ENCODE measurements at places on chromosomes 6 and 20.

DNA sequence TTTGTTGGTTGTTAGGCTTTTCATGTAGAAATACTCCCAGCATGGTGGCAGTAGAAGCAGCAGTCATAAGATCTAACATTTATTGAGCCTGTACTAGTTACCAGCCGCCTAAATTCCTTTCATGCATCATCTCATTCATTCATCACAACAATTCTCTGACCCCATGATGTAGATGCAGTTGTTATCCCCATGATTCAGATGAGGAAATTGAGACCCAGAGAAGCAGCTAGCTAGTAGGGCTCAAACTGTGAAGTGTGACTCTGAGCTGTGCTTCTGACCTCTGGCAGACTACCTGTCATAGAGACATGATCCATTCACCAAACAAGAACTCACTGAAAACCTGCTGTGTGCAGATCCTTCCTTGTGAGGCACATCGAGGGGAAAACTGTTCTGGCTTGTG lies 16.9 kb downstream of the RREB1 start:
- no peak for DNase-seq

DNA sequence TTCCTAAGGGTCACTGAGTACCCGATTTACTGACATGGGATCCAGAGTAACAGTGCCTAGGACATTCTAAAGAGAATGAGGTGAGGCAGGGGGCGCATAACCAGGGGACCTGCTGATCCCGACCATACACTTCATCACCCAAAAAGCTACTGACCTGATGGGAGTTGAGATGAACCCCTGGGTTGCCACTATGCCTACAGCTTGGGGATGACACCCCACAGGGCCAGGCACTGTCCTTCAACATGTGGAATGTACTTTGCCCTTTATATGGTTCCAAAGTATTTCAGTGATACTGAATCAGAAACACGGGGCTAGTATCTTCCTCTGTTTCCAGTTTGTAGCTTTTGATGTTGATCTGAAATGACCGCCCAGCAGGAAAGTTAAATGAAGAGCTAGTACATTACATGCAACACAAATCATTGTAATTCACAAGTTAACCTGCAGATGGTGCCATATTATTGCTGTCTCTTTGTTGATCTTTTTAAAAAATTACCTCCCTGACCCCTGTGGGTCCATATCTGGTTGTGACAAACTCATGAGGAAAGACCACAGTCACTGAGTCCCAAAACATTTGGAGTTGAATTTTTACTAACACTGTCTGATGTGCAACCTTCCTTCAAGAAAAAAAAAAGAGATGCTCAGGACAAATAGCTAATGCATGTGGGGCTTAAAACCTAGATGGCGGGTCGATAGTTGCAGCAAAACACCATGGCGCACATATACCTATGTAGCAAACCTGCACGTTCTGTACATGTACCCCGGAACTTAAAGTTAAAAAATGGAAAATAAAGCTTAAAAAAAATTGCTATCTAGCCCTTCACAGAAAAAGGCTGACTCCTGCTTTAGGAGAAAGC lies 42.7 kb upstream of the GCNT2 start:
- DNase-seq, result peak; percentile 47

DNA sequence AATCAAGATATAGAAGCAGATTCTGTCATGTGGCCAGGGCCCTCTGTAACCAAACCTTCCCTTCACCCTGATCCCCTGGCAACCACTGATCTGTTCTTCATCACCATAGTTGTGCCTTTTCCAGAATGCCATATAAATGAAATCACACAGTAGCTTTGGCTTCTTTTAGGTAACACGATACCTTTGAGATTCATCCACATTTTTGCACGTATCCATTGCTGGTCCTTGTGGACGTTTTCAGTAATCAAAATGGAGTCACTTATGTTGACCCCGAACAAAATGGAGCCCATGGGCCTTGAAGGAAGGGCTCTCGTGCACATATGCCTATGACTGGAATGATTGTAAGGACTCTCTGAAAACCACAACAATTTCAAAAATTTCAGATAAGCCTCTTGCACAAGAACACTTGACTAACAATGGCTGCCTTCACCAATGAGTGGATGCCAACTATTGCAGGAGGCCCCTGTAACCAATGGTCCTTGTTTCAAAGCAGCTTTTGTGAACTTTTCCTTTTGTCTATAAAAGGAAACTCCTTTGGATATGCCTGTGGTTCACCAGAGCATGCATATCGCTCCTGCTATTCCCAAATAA lies 84.3 kb upstream of the RALY start:
- peak; percentile 78 for DNase-seq

- DNase-seq, result no peak
Measured at GRCh38 chr6:115717062-115717461, 343.6 kb downstream of the FRK start.

DNA sequence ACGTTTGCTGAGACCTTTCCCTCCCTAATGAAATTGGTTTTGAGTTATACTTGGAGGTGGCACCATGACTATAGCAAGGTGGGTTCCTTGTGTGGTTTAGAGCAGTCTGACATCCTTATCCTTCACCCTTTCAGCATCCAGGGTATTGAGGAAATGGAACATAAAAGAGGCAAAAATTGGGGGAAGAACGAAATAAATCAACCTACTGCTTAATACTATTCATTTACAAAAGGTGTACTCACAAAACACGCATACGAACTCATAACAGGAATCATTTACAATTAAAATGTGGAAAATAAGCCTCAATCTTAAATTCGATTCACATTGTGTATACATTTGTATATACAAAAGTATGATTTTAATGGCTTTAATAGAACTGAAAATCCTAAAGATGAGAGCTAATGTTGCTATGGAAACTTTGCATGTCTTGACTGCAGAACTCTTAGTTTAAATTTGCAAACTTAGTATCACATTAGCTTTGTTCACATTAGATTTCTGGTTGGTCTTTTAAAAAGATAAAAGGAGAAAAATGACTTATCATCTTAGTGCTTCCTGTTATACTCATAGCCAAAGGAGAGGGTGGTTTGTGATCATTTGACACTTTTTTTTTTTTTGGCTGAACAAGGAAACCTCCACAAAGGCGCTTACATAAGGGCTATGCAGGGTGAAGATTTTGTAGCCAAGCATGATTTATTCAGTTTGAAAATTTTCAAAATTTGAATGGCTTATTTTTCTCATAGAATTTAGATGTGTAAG lies 76.1 kb upstream of the ATXN1 start:
- DNase-seq, result no peak

- no peak for DNase-seq
Measured at GRCh38 chr6:26057899-26058298, 29.3 kb upstream of the HFE start.

DNA sequence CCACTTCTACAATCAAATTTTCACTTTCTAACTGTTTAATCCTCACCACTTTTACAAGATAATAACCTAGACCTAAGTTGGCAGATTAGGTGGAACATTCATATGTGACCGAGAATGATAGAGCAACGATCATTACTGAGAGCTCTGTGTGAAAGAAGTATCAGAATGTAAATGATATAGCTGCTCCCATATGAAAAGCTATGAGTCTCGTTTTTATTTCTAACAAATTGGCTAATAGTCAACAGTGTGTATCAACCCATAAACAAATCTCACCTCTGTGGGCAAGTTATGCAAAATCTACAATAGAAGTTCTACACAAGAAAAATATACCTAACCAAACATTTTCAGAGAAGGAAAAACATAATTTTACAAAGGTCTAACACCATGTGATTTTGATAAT lies 3.7 kb downstream of the LGSN start:
- DNase-seq, result no peak

- DNase-seq, result no peak
Measured at GRCh38 chr6:133833949-133834359, 55.0 kb upstream of the TCF21 start.
